ENCODE measurements at places on chromosomes 12 and 14.

DNA sequence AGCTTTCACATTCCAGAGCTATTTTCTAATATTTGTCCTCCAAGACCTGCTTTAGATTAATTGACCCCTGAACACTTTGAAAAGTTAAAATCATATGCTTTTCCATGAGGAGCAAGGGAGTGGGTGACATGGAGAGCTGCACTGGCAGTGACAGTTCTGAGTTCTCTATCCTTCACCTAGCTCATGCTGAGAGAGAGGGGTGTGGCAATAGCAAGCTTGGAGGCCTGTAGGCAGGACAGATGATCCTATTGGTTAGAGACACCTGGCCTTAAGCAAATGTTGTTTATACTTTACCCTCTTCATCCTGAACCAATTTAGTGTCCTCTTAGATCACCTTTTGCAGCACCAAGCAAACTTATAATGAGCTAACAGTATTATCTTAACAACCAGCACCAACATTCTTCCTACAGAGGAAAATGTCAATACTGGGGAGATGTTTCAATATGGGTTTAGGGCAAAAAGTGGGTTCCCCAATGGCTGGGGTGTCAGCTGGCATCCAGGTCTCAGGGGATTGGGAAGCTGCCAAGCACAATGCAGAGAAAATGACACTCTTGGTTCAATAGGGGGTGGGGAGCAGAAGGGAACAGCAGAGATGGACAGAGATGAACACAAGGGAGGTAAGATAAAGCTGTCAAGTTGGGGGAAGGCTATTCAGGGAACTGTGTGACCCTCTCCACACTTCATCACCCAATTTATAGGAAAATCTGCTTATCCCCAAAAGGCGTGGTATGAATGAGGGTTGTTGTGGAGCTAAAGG, 37.0 kb upstream of the PPM1H start:
- no peak for DNase-seq

GRCh38 chr12:92908108-92908507, 21.0 kb downstream of the EEA1 start:
- DNase-seq = no peak

- no peak for DNase-seq
Measured at GRCh38 chr12:33581613-33582122, 142.0 kb upstream of the SYT10 start.

- DNase-seq = no peak
Measured at GRCh38 chr12:124109760-124110159, 136.7 kb downstream of the ZNF664 start.

DNA sequence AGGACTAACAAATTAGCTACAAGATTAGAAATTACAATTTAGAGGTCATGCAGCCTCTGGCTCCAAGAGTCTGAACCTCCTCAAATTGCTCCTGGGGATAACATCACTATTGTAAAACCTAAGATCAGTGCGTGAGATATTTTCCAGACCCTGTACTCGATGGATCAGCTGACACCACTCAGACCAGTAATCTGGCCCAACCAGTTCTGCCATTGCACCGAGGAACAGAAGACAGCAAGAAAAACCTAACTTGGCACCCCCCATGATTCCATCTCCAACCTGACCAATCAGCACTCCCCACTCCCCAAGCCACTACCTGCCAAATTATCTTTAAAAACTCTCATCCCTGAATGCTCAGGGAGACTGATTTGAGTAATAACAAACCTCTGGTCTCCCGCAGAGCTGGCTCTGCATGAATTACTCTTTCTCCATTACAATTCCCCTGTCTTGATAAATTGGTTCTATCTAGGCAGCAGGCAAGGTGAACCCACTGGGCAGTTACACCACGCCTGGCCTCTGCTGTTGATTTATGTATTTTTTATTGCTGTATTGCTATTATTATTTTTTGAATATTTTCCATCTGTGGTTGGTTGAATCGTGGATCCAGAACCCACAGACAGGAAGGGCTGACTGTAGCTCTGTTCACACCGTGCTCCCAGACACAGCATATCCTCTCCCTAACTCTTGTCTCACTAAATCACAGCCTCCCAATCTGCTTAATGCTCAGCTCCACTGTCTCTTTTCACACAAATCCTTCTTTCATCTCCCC, 9.2 kb downstream of the HEBP1 start:
- DNase-seq = no peak

DNA sequence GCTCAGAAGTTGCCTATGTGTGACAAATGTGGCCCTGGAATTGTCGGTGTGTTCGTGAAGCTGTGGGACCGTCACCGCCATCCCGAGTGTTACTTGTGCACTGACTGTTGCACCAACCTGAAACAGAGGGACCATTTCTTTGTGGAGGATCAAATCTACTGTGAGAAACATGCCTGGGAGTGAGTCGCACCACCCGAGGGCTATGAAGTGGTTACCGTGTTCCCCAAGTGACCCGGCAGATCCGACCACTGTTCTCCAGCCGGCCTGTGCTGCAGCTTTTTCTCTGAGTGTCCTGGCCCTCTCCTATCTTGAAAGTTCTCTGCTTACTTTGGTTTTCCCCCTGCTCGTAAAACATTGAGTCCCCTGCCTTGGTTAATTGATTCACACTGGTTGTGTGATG, 65.3 kb downstream of the VCPKMT start:
- DNase-seq = no peak

DNA sequence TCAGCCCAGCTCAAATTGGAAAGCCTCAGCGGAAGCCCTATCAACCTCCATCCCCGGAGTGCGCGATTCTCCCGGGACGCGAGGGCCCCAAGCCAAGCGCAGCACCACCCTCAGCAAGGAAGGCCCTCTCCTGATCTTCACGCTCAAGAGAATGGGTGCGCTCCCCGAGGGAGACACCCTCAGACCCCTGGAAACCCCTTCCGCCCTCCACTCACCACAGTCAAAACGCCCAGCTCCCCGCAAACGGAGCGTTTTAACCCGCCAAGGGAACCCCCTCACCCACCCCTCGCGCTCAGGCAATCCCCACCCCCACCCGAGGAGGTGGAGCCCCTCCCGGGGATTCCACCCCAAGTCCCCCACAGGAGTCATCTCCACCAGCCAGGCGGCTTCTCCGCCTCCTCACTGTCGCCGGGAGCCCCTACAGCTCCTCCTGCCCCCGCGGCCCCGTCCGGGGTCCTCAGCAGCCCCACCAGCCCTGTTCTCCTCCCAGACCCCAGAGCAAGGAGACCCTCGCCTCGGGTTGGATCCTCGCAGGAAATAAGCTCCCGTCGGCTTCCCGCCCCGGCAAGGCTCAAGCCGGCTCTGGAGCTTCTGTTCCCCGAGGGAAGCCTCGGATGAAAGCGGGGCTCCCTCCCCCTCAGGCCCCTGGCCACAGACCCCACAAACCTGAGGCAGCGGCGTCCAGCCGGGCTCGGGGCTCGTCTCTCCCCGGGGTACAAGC, 507 bp downstream of the BAZ2A start:
- DNase-seq = peak; percentile 66

GRCh38 chr14:24037658-24038037, 14.2 kb upstream of the CARMIL3 start:
- no peak for DNase-seq

- DNase-seq = no peak
Measured at GRCh38 chr12:92630968-92631367, 71.8 kb upstream of the PLEKHG7 start.

DNA sequence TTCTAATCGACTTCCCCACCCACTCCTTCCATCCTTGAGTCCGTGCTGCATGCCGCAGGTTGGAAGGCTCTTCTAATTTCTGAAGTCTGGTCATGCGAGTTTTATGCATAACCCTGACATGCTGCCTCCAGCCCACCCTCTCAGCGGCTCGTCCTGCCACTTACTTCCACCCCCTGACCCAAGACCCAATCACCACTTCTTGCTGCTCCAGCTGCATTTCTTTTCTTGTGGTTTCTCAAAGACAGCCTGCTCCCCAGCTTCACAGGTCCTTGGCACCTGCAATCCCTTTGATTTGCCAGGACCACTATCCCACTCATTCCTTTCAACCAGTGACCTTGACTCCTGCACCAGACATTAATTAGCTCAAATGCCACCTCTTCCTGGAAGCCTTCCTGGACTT, 486.7 kb downstream of the VRK1 start:
- no peak for DNase-seq

GRCh38 chr14:98868866-98869265, 403.1 kb downstream of the BCL11B start:
- DNase-seq = no peak

Data from CD8-positive, alpha-beta T cell (primary cell).